ENCODE measurements at places on chromosomes 12 and 14.

GRCh38 chr12:16603916-16604575 lies 1.9 kb downstream of the LMO3 start:
- no peak for DNase-seq

GRCh38 chr12:72295744-72296143 lies 23.6 kb downstream of the TRHDE start:
- no peak for DNase-seq

- DNase-seq = no peak
These were observed 2.0 kb downstream of the KCTD10 start for GRCh38 chr12:109475121-109475520.

DNA sequence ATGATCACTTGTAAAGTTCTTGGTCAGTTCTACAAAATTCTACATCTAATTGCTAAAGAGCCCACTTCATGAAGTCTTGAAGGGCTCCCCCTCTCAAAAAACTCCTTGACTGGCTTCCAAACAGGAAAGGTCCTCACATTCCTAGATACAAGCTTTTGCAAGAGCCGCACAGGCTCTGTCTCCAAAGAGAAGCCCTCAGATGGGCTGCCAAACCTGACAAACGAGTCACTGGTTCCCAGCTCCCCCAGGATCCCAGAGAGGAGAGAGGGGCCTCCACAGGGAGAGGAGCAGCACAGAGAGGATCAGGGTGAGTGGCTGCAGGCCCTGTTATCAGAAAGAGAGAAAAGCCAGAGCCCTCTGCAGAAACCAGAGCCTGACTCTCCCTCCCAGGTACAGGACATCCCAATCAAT lies 5.8 kb downstream of the NID2 start:
- no peak for DNase-seq

GRCh38 chr12:124302807-124303578 lies 8.1 kb downstream of the RFLNA start:
- no peak for DNase-seq

Data from CD8-positive, alpha-beta memory T cell (primary cell).